CD4-positive, alpha-beta T cell treated with Interleukin-6 for 4 hours (primary cell): ENCODE measurements at places on chromosomes 16 and 17.

DNA sequence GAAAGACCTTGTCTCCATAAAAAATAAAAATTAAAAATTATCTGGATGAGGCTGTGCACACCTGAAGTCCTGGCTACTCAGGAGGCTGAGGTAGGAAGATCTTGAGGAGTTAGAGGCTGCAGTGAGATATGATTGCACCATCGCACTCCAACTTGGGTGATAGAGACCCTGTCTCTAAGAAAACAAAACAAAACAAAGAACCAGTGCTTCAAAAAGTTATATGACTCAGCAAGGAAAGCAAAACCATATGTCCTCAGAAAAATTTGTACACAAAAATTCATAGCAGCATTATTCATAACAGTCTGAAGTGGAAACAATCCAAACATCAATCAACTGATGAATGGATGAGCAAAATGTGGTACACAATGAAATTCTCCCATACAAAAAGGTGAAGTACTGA lies 48.9 kb downstream of the SLFN5 start:
- no peak for DNase-seq

DNA sequence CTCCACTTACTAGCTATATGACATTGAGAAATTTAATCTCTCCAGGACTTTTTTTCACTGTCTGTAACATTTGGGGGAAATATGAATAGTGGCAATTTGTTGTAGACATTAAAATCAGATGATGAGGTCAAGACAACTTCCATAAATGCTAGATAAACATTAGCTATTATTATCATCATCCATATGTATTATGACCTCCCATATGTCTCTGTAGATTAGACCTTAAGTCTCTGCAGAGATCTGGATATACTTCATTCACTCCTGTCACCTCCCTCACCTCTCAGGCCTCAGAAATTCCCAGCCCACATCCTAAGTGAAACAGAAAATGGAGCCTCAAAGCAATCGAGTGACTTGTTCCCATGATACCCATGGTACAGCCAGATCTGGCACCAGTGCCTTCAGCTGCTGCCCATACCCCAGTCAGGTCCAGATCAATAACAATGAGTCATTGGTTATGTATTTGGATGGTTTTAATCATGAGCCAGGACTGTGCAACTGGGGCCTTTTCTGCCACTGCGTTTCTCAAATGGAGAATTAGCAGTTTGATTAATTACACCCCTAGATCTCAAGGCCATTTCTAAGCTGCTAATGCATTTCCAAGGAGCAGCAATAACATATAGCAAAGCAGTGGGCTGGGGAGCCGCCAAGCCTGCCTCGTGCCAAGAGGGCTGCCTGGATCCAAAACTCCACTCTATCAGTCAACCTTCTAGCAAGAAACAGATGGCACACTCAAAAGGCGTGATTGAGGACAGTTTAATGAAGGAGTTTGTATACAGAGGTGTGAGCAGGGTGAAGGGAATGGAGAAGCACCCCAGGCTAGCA lies 2.6 kb upstream of the FDXR start:
- DNase-seq, result no peak

DNA sequence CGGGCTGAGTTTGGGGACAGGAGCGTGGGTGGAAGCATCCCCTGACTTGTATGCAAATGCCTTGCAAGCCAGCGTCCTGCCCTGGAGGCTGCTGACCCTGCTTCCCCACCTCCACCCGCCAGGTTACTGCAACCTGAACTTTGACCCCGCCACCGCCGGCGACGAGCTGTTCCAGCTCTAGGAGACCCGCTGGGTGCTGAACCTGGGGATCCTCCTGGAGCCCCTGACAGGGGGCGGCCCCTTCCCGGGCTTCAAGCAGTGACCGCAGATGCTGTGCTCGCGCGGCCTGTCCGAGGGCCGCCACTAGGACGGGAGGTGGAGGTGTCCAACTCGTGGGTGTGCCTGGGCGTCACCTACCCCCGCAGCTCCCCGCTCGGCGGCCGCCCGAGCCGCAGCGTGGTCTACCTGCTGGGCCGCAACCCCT lies 10.7 kb upstream of the SLC16A5 start:
- DNase-seq, result peak; percentile 2

DNA sequence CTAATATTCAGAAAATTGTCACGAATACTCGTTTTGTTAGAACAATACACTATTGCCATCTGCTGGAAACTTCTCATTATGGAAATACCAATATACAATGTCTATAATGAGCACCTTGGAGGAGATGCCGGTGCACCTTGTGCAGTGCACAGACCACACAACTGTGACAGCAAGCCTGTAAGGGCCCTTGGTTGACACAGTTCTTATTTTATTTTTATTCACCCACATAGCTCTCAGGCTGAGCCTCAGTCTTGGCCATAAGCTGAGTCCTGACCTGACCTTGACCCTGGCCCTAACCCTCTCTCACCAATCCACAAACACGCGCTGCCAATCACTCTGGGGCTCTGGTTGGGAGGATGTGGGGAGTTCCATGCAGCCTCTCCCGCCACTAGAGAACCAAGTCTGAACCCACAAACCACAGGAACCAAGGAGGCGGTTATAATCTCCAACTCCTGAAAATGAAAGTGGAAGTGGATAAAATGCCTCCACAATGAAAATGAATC lies 7.6 kb downstream of the AIPL1 start:
- DNase-seq, result peak; percentile 50

DNA sequence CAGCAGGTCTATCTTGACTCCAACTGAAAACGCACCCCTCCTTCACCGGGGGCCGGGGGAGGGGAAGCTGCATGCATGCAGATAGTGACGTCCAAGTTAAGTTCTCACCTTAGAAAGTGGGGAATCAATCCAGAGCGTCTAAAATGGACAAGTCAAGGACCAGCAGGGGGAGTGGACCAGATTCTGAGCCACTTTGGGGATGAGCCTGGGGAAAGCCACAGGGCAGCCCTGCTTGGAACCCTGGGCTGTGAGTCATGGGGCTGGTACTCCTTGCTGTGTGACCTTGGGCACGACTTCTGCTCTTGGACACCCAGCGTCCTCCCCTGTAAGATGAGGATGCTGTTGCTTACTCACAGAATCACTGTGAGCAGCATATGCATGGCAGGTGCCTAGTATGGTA lies 9.1 kb downstream of the TNFRSF13B start:
- DNase-seq, result no peak
